Activated CD4-positive, alpha-beta T cell treated with anti-CD3 and anti-CD28 coated beads for 1 hour (primary cell): ENCODE measurements at places on chromosomes 11 and 22.

DNA sequence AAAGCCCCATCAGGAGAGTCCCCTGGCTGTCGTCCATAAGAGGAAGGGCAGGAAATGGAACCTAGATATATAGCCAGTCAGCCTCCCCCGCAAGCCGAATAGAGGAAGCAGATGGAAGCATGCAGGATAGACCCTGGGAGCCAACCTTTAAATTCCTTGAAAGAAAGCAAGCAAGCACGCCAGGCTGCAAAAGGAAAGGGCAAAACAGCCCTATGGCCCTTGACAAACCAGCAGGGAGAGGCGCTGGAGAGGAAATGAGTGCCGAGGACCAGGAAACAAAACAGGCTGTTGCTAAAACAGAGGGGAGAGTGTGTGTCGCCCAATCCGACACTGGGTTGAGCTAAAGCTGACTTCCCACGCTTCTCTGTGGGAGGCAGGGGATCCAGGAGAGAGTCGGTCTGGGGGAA is 203.5 kb upstream of the MTNR1B start:
- DNase-seq = no peak

DNA sequence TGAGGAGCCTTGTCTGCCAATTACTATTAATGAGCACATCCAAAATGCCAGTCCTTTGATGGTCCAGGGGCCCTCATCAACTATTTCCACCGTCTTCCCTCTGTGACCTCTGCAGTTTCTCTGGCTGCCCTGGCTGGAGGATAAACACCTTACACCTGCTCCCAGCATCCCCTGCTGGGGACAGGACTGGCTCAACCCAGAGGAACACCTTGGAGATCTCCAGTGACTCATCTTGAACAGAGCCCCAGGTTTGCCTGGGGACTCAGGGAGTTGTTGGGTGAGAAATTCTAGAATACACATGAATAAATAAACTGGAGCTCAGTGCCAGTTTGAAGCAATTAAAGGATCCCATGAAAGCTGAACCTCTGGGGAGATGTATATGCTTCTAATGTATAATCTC is 24.0 kb upstream of the ELF5 start:
- no peak for DNase-seq

- DNase-seq = no peak
Observed at GRCh38 chr11:94754819-94755218, 13.3 kb upstream of the AMOTL1 start.

DNA sequence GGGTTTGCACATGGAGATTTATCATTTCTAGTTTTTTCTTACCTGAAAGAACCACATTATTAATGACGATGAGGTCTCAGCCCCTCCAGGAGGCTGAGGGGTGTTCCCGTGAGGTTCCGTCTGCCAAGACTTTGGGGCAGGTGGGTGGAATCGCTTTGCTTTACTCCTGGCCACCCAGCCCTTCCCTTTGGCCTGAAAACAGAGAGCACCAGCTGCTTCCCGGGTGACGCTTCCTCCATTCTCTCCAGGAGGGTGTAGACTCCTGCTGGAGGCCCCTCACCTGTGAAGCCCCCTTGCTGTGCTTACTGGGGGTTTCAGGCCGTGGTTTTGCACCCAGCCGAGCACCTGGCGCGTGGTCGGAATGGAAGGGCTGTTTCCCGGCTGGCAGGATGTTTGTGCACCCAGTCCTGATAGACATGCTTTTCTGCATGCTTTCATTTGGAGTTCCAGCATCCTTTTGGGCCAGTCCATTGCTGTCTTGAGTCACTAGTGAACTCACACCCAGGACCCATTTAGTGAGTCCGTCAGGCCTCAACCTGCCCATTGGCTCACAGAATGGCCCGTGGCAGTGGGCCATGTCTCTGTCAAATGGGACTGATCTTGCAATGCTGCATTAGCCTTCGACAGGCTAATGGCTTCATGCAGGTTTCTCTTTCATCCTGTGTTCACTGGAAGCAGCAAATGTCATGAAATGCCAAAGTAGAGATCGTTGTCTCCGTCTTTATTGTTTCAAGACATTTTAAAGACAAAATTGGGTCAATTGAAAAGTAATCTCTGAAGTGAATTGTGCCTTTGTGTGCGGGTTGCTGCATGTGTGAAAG is 360.8 kb downstream of the TBC1D22A start:
- no peak for DNase-seq

GRCh38 chr22:21044931-21045584 is 688 bp upstream of the LRRC74B start:
- no peak for DNase-seq

DNA sequence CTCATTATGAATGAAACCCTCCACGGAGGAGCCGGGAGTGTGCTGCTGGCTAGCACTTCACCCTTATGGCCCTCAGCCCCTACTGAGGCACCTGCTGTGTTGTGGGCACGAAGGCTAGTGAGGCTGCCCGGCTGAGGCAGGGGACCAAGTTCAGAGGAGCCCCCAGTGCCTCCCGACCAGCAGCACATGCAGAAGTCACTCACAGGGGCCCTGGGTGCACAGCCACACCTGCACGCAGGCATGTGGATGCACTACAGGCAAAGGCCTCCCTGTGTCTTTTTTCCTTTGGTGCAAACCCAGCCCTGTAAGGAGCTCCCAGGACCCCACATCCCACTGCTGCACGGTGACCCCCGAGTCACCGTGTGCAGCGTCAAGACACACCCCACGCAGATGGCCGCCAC is 261.5 kb downstream of the BRD1 start:
- no peak for DNase-seq
